ENCODE measurements at places on chromosomes 5 and 9. TPM values are rescaled to one million over a fixed set of nuclear protein-coding genes. Genes with fewer than 3 reads are reported as not detected.

- DNase-seq, result no peak
Measured at GRCh38 chr5:56025151-56025885, 30.6 kb upstream of the IL6ST start.

- DNase-seq, result no peak
Measured at GRCh38 chr5:135921388-135921787, 25.7 kb upstream of the IL9 start.

GARIN3 gene
- total RNA-seq, result not detected

DNA sequence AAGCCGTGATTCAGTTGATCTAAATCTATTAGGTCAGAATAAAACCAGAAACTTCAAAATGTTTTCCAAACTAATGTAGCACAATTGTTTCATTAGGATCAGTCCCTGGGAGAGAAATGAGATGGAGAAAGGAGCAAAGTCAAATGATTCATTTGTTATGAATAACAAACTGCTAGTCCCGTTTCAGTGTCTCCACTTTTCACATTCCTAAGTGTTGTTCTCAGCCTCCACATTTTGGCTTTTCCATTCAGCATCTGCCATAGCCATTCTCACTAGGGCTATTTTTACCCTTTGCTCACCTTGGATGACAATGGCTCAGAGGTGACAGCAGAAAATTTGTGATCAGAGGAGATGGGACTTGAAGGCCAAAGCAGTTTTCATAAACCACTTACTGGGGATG, 314.1 kb upstream of the KIF2A start:
- DNase-seq, result no peak

- DNase-seq, result no peak
Measured at GRCh38 chr9:93573516-93573828, 2.9 kb upstream of the PHF2 start.

PCDHB12 gene
- 0.18 TPM for total RNA-seq

CCNJL gene
- total RNA-seq, result 17.4 TPM

- no peak for DNase-seq
Measured at GRCh38 chr9:2163231-2163885, 148.2 kb downstream of the SMARCA2 start.

MZB1 gene
- total RNA-seq, result not detected

PCDHGA6 gene
- 2.9 TPM for total RNA-seq

DNA sequence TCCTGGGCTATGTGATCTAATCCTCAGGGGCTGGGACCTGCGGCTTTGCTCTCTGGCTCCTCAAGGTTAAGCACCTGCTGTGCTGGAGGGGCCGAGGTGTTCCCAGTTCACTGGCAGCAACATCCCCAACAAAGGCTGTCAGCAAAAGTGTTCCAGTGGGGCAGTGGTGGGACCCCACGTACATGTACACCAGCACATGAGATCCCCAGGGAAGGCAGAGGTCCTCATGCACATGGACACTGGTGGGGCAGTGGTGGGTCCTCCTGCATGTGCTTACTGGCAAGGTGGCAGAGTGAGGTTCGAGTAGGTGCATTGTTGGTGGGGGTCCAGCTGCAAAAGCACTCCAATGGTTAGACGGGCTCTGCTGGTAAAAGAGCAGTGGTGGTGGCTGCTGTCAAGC, 255.6 kb upstream of the MPDZ start:
- DNase-seq, result no peak

All from endothelial cell of umbilical vein (primary cell).